A375 (cell line): ENCODE measurements at places on chromosomes 5 and 9. TPM values are rescaled to one million over a fixed set of nuclear protein-coding genes. Genes with fewer than 3 reads are reported as not detected.

The NNT gene
- 35.2 and 38.3 TPM in 2 replicates for total RNA-seq

The NOXA1 gene
- 0.56 and 1.2 TPM in 2 replicates for total RNA-seq

The RETREG1 gene
- total RNA-seq = 8.4 and 8.5 TPM in 2 replicates

The PCDHGA3 gene
- 0.32 and 0.79 TPM in 2 replicates for total RNA-seq

The SLC9A3 gene
- total RNA-seq = not detected in 2 replicates
